ENCODE measurements at places on chromosomes 13 and 19.
A peak's percentile ranks its signal among the peaks of the same experiment; 100 is the strongest.

GRCh38 chr19:13033819-13034611 lies 38.7 kb downstream of the NFIX start:
- DNase-seq = no peak

GRCh38 chr13:23203516-23203915 lies 22.7 kb downstream of the SGCG start:
- no peak for DNase-seq

GRCh38 chr13:69755101-69755500 lies 352.5 kb upstream of the ATXN8OS start:
- no peak for DNase-seq

- no peak for DNase-seq
Observed at GRCh38 chr13:78409172-78409571, 194.2 kb downstream of the POU4F1 start.

DNA sequence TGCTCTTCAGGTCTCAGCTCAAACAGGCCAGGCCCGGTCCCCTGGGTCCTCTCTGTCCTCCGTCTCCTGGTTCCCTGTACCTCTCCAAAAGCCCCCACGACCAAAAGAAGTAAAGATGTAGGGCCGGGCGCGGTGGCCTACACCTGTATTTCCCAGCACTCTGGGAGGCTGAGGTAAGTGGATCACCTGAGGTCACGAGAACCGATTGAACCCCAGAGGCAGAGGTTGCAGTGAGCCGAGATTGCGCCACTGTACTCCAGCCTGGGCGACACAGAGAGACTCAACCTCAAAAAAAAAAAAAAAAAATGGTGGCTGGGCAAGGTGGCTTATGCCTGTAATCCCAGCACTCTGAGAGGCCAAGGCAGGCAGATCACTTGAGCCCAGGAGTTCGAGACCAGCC lies 22.0 kb upstream of the BCL3 start:
- no peak for DNase-seq

DNA sequence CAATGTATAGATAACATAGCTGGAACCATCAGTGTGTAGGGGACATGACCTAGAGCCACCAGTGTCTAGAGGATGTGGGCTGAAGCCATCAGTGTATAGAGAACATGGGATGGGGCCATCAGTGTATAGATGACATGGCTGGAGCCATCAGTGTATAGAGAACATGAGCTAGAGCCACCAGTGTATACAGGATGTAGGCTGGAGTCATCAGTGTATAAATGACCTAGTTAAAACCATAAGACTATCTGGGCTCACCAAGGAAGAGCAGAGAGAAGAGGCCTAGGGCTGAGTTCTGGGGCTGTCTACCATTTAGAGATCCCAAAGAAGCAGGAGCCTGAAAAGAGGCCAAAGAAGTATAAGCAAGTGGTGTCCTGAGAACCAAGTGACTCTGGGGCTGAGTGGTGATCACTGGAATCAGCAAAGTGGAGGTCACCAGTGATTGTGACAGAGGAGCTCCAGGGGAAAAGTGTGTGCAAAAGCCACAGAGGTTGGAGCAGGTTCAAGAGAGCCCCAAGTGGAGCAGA lies 41.0 kb downstream of the RFX2 start:
- DNase-seq = no peak

GRCh38 chr19:56120371-56121179 lies 520 bp downstream of the ZNF787 start:
- DNase-seq = peak; percentile 37

- no peak for DNase-seq
Observed at GRCh38 chr13:75725736-75726135, 89.6 kb downstream of the LMO7 start.
